ENCODE measurements at places on chromosomes 2 and 18.

GRCh38 chr2:190277234-190278112 lies 42.2 kb downstream of the HIBCH start:
- no peak for DNase-seq

DNA sequence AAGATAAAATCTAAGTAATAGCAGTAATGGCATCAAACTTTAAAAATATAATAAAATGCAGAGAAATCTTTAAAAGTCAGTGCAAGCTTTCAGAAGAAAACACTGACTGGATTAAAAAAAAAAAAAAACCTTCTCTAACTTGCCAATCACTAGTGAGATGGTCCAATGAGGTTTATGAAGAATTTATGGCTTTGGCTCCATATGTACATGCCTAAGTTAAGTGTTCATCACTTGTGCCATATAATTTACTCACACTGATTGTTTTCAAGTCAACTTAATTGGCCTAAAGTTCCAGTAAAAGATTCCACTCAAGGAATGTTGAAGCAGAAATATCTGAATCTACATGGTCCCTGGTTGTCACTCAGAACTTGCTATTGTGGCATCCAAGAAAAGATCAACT lies 40.7 kb upstream of the RAB27B start:
- no peak for DNase-seq

DNA sequence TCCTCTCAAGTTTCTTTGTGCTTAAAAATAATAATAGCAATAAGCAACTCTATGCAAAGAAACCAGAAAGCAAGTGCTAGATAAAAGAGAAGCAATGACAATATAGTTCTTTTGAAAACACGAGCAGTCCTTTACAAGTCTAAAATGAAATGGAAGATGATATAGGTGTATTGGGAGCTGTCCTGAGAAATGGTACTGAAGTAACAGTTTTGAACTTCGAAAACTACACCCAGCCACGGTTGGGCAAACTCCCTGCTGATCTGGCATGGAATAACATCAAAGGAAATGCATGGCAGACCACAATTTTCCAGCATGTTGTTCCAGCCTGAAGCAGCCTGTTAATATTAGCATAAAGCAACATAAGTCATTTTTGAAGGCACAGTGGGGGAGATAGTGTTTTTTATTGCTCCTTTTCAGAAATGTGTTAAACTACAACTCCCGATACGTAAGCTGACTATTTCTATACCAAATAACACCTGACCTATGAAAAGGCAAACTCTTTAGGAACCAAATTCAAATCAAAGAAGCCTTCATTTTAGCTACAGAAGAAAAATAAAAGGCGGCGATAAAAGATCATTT lies 596.1 kb upstream of the KLHL29 start:
- DNase-seq, result no peak

- no peak for DNase-seq
These were observed 321.7 kb downstream of the TXNL1 start for GRCh38 chr18:56316727-56317126.

Data from activated CD4-positive, alpha-beta T cell treated with anti-CD3 and anti-CD28 coated beads for 1 hour (primary cell).